ENCODE measurements at places on chromosomes 16 and 17. TPM values are rescaled to one million over a fixed set of nuclear protein-coding genes. Genes with fewer than 3 reads are reported as not detected.

Gene C17orf100
- total RNA-seq: 2.0 TPM

Gene CHST5
- total RNA-seq: 0.17 TPM

Gene EVPLL
- total RNA-seq: not detected

Gene TEKT1
- total RNA-seq: not detected

Gene DHX58
- total RNA-seq: 0.55 TPM

GRCh38 chr17:57253362-57254065, 2.8 kb upstream of the MSI2 start:
- H3K27me3 ChIP-seq: no peaks in the 10 kb centered on the region
- H3K27ac ChIP-seq: no peak overlapping the region
- DNase-seq: no peak
- H3K4me1 ChIP-seq: peaks cover 14% of the 10 kb centered on the region

DNA sequence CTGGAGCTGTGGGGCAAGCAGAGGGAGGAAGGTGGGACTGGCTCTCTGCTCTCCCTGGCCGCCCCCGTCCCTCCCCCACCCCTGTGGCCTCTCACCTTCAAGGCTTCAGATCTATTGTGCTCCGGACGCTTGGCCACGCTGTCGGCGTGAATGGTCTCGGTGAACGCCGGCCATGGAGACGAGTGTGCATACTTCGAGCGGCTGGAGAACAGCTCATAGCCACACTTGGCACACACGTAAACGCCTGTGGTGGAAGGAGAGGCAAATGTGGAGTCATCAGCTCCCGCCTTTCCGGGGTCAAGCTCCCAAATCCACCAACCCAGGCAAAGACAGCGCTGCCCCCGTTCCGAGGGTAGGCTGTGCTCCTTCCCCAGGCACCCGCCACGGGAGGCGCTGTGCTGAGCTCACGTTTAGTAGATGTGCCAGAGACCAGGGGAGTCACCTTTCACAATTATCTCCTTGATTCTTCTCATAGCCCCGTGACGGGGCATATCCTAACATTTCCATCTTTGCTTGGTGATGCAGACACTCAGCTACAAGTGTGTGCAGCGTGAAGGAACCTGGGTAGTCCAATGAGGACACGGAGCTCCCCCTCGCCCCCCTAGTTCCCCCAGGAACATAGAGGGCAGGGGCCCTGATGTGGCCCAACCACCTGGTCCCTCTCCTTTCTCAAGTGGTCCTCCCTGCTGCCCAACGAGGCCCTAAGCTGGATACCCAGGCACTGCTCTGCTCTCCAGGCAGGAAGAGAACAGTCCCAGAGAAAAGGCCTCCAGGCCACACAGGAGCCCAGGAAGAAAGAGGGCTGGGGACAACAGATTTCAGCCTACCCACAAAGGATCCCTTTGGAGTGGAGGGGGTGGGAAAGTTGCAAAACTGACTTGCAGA, 1.6 kb downstream of the MSRB1 start:
- H3K36me3 ChIP-seq: peaks cover 10% of the 10 kb centered on the region
- H3K4me1 ChIP-seq: peaks cover 20% of the 10 kb centered on the region
- peak overlapping the region; percentile 85 for H3K4me3 ChIP-seq
- no peaks in the 10 kb centered on the region for H3K27me3 ChIP-seq

DNA sequence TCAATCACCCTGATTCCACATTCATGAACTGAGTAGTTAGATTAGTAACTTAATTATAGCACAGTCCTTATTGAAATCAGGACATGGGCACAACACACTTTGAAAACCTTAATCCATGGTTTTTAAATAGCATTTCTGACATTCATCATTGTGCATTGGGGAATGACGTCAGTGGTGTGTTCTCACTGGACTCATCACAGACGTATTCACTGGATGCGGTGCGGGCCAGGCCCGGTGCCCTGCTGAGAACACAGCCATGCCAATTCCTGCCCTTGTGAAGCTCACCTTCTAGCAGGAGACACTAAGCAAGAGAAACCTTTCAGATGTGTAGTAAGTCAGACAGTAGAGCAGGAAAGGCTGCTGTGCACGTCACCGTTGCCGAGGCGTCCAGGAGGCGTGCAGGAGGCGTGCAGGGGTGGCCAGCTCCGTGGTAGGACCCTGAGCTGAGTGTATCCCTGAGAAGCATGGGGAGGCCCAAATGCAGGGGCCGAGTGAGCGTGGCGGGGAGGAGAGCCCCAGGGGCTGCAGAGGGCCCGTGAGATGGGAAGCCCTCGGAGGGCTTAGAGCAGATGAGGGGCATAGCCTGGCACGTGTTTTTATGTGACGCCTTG, 12.9 kb downstream of the BANP start:
- H3K27me3 ChIP-seq: no peaks in the 10 kb centered on the region
- no peaks in the 10 kb centered on the region for H3K36me3 ChIP-seq
- H3K27ac ChIP-seq: no peak overlapping the region

GRCh38 chr17:34254651-34255380, at the start of gene CCL2:
Gene CCL2 (plus strand): TSS chr17:34255285. CDS start chr17:34255350, 65 bp downstream.
- peaks cover 87% of the 10 kb centered on the region for H3K4me1 ChIP-seq
- no peaks in the 10 kb centered on the region for H3K27me3 ChIP-seq

DNA sequence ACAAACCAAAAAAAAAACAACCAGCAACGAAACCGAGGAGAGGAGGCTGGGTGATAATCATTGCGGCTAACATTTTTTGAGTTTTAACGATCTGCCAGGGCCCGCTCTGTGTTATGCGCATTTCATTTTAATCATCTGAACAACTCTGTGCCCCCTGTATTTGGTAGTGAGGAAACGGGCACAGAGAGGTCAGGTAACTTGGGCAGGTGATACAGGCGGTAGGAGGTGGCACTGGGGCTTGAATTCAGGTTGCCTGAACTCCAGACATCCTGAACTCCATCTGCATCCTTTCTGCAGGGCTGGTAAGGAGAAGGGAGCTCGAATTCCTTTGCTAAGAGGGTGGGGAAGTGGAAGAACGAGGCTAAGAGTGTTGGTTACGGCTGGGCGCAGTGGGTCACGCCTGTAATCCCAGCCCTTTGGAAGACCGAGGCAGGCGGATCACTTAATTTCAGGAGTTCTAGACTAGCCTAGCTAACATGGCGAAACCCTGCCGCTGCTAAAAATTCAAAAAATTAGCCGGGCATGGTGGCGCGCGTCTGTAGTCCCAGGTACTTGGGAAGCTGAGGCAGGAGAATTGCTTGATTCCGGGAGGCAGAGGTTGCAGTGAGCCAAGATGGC, 1.1 kb downstream of the CLUAP1 start:
- peak; percentile 19 for DNase-seq
- peaks cover 26% of the 10 kb centered on the region for H3K4me1 ChIP-seq
- peaks cover 5% of the 10 kb centered on the region for H3K36me3 ChIP-seq
- peak overlapping the region; percentile 92 for H3K4me3 ChIP-seq

GRCh38 chr16:87486713-87487247, 6.0 kb downstream of the ZCCHC14 start:
- H3K27me3 ChIP-seq: no peaks in the 10 kb centered on the region
- H3K36me3 ChIP-seq: peaks cover 2% of the 10 kb centered on the region

DNA sequence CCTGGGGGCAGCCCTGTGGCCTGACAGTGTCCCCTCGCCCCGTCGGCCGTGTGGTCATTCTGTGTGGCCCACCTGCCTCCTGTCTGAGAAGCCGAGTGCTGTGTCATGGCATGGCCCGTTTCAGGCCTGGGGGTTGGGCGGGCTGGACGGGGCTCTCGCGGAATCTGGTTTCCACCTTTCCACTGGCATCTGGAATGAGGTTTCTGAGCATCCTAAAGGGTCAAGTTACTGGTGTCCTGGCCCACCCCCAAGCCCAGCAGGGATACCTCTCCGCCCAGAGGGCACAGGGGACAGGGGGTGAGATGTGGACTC, 7.8 kb downstream of the DBNDD1 start:
- H3K36me3 ChIP-seq: no peaks in the 10 kb centered on the region
- no peaks in the 10 kb centered on the region for H3K27me3 ChIP-seq
- H3K27ac ChIP-seq: no peak overlapping the region
- DNase-seq: no peak
- no peak overlapping the region for H3K4me3 ChIP-seq
- no peaks in the 10 kb centered on the region for H3K4me1 ChIP-seq

- DNase-seq: no peak
- no peak overlapping the region for H3K27ac ChIP-seq
- no peaks in the 10 kb centered on the region for H3K36me3 ChIP-seq
- H3K4me3 ChIP-seq: no peak overlapping the region
- H3K27me3 ChIP-seq: no peaks in the 10 kb centered on the region
Measured at GRCh38 chr17:39950871-39951348, 11.9 kb upstream of the GSDMA start.

DNA sequence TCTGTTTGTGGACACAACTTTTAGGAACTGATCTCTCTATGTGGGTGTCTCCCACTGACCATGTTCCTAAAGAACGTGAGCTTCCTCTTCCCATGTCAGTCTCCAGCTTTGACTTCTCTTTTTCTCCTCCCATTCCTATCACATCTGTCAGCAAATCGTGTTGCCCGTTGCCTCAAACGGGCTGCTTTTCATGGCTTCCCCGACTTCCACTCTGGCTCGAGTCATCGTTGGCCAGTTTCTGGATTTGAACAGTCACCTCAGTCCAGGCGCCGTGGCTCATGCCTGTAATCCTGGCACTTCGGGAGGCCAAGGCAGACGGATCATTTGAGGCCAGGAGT, 5.4 kb downstream of the ABCC1 start:
- no peak overlapping the region for H3K4me3 ChIP-seq
- H3K4me1 ChIP-seq: peaks cover 42% of the 10 kb centered on the region
- H3K27ac ChIP-seq: no peak overlapping the region
- no peak for DNase-seq
- H3K27me3 ChIP-seq: no peaks in the 10 kb centered on the region

DNA sequence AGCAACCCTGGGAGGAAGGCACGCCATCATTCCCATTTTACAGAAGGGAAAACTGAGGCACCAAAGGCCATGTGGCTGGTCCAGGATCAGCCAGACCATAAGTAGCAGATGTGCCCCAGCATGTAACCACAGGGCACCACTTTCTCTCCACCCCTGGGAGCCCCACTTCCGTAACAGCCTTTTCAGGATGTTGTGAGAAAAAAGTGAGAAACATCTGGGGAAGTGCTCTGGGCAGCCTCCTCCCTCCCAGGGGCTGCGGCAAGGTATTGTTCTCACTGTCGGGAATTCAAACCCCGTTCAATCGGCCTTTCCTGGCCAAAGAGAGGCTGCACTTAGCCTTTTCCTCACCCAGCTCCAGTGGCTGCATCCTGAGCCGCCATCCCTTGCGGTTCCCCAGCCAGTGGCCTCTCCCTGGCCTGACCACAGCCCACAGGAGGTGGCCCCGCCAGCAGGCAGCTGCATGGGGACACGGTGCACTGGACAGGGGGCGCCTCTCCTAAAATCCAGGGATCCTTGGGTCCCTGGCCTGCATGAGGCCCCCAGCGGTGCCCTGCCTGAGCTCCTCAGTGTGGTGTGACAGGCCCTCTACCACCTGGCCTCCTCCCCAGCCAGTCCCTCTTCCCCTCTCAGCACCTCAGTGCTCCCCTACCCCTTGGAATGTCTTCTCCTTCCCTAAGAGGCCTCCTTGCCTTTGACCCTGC, 5.7 kb upstream of the CDH5 start:
- no peak for DNase-seq
- peaks cover 30% of the 10 kb centered on the region for H3K4me1 ChIP-seq
- no peak overlapping the region for H3K4me3 ChIP-seq

DNA sequence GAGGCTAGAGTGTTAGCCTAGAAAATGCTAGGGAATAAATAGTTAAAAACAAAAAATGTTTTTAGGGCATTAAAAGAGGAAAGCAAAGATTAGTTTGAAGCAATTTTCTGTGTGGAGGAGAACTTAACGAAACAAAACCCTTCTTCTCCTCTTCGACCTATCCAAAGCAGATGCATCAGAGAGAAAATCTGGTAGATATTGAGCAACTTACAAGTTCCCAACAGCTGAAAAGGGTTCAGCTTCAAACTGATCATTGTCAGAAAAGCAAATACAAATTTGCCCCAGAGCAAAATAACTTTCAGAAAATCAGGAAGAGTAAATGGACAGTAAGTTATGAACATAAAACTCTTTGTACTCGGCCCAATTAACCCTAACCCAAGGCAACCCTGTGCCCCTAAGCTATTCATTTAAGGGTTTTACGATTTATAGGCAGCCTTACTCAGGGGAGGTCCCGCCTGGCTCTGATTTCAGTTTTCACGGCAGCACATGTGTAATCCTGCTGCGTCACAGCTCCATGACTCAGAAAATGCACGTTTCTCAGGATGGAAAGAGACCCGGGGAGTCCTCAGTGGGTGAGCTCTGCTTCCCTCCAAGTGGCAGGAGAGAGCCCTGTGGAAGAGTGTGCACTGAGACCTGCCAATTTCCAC, 405.7 kb upstream of the SALL1 start:
- H3K27ac ChIP-seq: no peak overlapping the region
- no peak for DNase-seq
- H3K4me3 ChIP-seq: no peak overlapping the region
- no peaks in the 10 kb centered on the region for H3K36me3 ChIP-seq

DNA sequence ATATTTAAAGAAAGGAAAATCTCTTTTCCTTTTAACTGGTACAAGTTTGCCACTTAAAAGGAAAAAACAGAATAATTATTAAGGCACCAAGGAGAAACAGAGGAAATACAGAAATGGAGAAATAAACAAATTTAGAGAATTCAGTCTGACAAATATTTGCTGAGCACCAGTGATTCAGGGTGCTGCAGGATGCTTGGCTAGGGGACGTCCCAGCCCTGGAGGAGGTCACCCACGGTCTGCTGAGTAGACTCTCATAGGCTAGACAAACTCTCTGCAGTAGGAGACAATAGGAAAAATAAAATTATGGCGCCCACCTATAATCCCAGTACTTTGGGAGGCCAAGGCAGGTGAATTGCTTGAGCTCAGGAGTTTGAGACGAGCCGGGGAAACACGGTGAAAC, 15.9 kb downstream of the C1QTNF1 start:
- peak; percentile 39 for DNase-seq
- H3K4me3 ChIP-seq: no peak overlapping the region
- H3K4me1 ChIP-seq: peaks cover 19% of the 10 kb centered on the region
- peaks cover 8% of the 10 kb centered on the region for H3K36me3 ChIP-seq
- H3K27ac ChIP-seq: no peak overlapping the region

GRCh38 chr17:59380474-59380873, 49.0 kb downstream of the YPEL2 start:
- H3K4me3 ChIP-seq: no peak overlapping the region
- H3K36me3 ChIP-seq: peaks cover 10% of the 10 kb centered on the region
- no peaks in the 10 kb centered on the region for H3K27me3 ChIP-seq
- DNase-seq: no peak

DNA sequence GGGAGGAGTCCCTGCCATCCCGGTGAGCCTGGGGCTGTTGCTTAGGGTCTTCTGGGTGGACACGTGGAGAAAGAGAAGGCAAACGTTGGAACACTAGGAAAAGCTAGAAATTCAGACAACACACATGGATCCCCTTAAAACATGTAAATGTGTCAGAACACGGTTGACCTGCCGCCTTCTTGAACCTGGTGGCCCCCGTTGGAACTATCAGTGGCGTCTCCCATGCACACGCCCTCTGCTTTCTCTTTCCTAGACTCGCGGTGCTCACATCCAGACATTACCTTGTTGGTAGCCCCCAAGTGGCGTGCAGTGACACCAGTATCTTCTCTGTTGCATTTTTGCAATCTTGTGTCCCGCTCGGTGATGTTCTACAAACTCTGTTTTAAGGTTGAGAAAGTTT, 18.6 kb downstream of the CIBAR2 start:
- DNase-seq: no peak
- H3K4me3 ChIP-seq: no peak overlapping the region
- peaks cover 14% of the 10 kb centered on the region for H3K4me1 ChIP-seq
- H3K27ac ChIP-seq: no peak overlapping the region
- H3K36me3 ChIP-seq: peaks cover 5% of the 10 kb centered on the region
